CD4-positive, alpha-beta memory T cell (primary cell): ENCODE measurements at places on chromosomes 1 and 21. TPM values are rescaled to one million over a fixed set of nuclear protein-coding genes. Genes with fewer than 3 reads are reported as not detected.

- no peaks in the 10 kb centered on the region for H3K4me1 ChIP-seq
- H3K4me3 ChIP-seq, result no peak overlapping the region
- H3K27me3 ChIP-seq, result no peaks in the 10 kb centered on the region
- DNase-seq, result no peak
- no peak overlapping the region for H3K27ac ChIP-seq
These were observed 18.6 kb upstream of the ANKRD45 start for GRCh38 chr1:173688300-173688699.

DNA sequence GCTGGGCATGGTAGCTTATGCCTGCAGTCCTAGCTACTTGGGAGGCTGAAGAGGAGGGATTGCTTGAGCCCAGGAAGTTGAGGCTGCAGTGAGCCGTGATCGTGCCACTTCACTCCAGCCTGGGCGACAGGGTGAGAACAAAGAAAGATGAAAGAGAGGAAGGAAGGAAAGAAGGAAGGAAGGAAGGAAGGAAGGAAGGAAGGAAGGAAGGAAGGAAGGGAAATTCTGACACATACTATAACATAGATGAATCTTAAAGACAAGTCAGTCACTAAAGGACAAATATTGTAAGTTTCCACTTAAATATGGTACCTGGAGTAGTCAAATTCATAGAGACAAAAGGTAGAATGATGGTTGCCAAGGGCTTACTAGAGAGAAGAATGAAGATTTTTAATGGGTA lies 108.0 kb upstream of the CACHD1 start:
- H3K27me3 ChIP-seq, result no peaks in the 10 kb centered on the region
- no peaks in the 10 kb centered on the region for H3K36me3 ChIP-seq
- no peak overlapping the region for H3K4me3 ChIP-seq
- no peak for DNase-seq
- H3K4me1 ChIP-seq, result no peaks in the 10 kb centered on the region

DNA sequence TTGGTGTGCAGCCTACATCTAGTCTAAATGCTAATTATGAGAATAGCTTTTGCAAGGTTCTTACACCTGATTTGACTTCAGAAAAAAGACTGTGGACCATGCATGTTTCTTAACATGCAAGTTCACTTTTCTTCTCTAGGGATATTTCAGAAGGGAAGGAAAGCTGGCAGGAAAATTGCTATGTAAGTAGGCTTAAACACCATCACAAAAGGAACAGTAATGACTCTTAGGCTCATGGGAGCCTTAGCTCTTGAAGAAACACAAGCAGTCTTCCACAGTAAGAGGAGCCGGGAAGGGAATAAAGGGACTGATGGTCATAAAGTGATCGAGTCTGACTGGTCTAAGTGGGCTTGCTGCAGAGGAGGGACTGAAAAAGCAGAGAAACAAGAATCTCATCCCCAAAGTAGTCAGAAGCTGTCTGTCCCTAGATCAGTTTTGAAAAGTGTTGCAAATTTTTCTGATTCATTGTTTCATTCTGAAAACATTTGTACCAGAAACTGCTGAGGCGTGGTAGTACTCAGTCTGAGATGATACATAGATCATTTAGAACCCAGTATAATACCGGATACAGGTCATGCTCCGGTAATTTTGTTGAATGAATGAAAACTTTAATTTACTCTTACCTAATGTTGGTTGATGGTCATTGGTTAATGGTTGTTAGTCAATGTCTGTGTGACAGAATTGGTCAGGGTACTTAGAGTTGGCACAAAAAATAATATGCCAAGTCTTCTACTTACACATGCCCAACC lies 40.9 kb downstream of the SMYD2 start:
- H3K36me3 ChIP-seq, result peaks cover 9% of the 10 kb centered on the region
- DNase-seq, result no peak
- H3K27me3 ChIP-seq, result no peaks in the 10 kb centered on the region
- no peak overlapping the region for H3K27ac ChIP-seq
- no peak overlapping the region for H3K4me3 ChIP-seq

DNA sequence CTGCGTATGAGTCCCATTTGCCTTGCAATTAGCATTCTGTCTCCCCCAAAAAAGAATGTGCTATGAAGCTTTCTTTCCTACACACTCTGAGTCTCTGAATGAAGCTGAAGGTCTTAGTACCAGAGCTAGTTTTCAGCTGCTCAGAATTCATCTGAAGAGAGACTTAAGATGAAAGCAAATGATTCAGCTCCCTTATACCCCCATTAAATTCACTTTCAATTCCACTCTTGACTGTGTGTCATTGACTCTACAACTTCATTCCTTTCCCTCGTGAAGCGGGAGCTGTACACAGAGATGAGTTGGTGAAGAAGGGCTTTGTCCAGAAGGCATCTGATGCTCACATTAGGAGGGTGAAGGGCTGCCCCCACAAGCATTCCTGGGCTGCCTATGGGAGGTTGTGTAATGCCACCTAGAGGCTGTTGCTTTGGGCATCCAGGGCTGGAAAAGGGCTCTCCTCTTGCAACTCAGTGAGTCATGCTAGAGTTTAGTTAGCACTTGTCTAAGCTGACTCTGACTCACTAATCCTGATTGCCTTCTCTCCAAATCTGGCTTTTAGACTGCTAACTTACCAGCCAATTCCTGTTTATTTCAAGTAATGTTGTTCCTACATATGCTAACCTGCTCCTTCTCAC lies 1.8 kb downstream of the SPRR1B start:
- H3K36me3 ChIP-seq, result no peaks in the 10 kb centered on the region
- H3K4me1 ChIP-seq, result no peaks in the 10 kb centered on the region
- H3K27me3 ChIP-seq, result no peaks in the 10 kb centered on the region
- no peak for DNase-seq

GRCh38 chr1:179038528-179039281 lies 13.0 kb downstream of the FAM20B start:
- H3K27me3 ChIP-seq, result no peaks in the 10 kb centered on the region
- peaks cover 48% of the 10 kb centered on the region for H3K4me1 ChIP-seq
- H3K4me3 ChIP-seq, result no peak overlapping the region
- no peaks in the 10 kb centered on the region for H3K36me3 ChIP-seq

- no peak overlapping the region for H3K4me3 ChIP-seq
- H3K27ac ChIP-seq, result no peak overlapping the region
- no peaks in the 10 kb centered on the region for H3K27me3 ChIP-seq
- no peaks in the 10 kb centered on the region for H3K36me3 ChIP-seq
- H3K4me1 ChIP-seq, result no peaks in the 10 kb centered on the region
- DNase-seq, result no peak
These were observed 375.2 kb downstream of the KCNH1 start for GRCh38 chr1:210758761-210759160.

DNA sequence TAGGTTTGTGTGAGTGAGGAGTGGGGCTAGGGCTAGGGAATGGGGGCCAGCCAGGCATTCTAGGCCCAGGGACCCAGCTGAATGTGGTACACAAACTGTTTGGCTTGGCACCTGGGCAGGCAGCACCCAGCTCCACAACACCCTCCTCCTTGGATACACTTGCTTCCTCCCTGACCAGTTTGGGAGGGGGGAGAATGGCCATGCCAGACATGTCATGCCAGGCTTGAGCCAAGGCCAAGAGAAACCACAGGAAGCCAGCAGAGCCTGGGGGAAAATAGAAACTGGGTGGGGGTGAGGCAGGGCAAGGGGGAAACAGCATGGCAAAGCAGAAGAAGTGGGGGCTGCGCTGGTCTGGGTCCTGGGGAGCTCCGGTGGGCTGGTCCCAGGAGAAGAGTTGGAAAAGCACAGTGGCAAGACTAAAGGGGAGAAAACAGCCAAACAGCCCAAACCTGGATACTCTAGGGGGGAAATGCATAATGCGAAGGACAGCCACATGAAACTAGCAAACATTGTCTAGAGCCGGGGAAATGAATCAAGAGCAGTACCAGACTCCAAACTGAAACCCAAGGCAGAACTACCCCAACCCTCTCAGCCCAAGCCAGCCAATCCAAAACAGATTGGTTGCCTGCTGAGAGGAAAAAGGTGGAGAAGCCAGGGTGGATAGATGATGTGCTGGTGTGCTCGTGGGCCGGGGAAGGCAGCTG lies 47.9 kb downstream of the LGR6 start:
- no peaks in the 10 kb centered on the region for H3K36me3 ChIP-seq
- no peak for DNase-seq
- no peaks in the 10 kb centered on the region for H3K27me3 ChIP-seq

- H3K36me3 ChIP-seq, result peaks cover 20% of the 10 kb centered on the region
- DNase-seq, result no peak
- no peak overlapping the region for H3K27ac ChIP-seq
- H3K27me3 ChIP-seq, result no peaks in the 10 kb centered on the region
- H3K4me1 ChIP-seq, result no peaks in the 10 kb centered on the region
These were observed 17.5 kb upstream of the NKAIN1 start for GRCh38 chr1:31257213-31257612.

- H3K36me3 ChIP-seq, result no peaks in the 10 kb centered on the region
- no peaks in the 10 kb centered on the region for H3K27me3 ChIP-seq
These were observed 101.4 kb upstream of the OLFM3 start for GRCh38 chr1:102098081-102098480.

GRCh38 chr1:30511106-30511505 lies 212.3 kb downstream of the MATN1 start:
- no peak for DNase-seq
- no peaks in the 10 kb centered on the region for H3K27me3 ChIP-seq
- no peak overlapping the region for H3K27ac ChIP-seq
- no peak overlapping the region for H3K4me3 ChIP-seq

DNA sequence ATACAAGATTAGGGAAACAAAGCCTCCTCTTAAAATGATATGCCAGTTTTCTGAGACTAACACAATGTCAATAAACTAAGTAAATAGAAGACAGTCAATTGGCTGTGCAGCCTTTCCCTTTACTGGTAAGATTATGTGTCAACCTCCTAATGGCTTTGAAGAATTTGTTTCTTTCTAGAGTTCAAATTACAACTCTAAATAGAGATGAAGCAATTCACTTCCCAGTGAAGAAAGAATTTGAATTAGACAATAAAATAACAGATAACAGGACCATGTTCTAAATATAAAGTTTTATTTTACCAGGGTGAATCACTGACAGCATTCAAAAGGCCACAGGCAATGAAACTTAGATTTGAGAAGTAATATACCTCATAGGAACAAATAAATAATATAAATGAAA lies 680.3 kb downstream of the PLA2G4A start:
- no peak for DNase-seq
- no peaks in the 10 kb centered on the region for H3K27me3 ChIP-seq
- no peaks in the 10 kb centered on the region for H3K36me3 ChIP-seq
- no peaks in the 10 kb centered on the region for H3K4me1 ChIP-seq
- no peak overlapping the region for H3K4me3 ChIP-seq

GRCh38 chr21:21929789-21930188 lies 931.6 kb downstream of the NCAM2 start:
- no peaks in the 10 kb centered on the region for H3K27me3 ChIP-seq
- H3K27ac ChIP-seq, result no peak overlapping the region
- H3K4me1 ChIP-seq, result no peaks in the 10 kb centered on the region
- no peaks in the 10 kb centered on the region for H3K36me3 ChIP-seq
- H3K4me3 ChIP-seq, result no peak overlapping the region

GRCh38 chr1:156129687-156130577 lies 15.4 kb downstream of the LMNA start:
- H3K4me3 ChIP-seq, result no peak overlapping the region
- no peaks in the 10 kb centered on the region for H3K27me3 ChIP-seq
- no peak overlapping the region for H3K27ac ChIP-seq
- peaks cover 13% of the 10 kb centered on the region for H3K36me3 ChIP-seq
- H3K4me1 ChIP-seq, result peaks cover 51% of the 10 kb centered on the region

DNA sequence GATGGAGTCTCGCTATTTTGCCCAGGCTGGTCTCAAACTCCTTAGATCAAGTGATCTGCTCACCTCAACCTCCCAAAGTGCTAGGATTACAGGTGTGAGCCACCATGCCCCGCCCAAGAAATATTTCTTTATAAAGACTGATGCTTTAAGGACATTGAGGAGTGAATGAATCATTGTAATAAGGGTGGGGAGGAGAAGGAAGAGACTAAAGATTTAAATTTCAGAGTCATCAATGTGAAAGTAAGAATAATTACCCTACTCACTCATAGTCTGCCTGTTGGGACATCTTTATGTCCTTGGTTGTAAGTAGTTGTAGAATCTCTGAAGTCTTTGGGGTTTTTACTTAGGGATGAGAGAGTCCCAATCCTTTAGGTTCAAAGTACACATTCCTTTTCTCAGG lies 7.3 kb downstream of the KDM1A start:
- no peaks in the 10 kb centered on the region for H3K27me3 ChIP-seq
- no peaks in the 10 kb centered on the region for H3K36me3 ChIP-seq
- H3K27ac ChIP-seq, result no peak overlapping the region
- H3K4me3 ChIP-seq, result no peak overlapping the region

- H3K27me3 ChIP-seq, result no peaks in the 10 kb centered on the region
- no peaks in the 10 kb centered on the region for H3K4me1 ChIP-seq
- no peak overlapping the region for H3K4me3 ChIP-seq
These were observed 7.5 kb downstream of the ELF3 start for GRCh38 chr1:202017749-202018467.

- H3K27ac ChIP-seq, result no peak overlapping the region
- H3K36me3 ChIP-seq, result no peaks in the 10 kb centered on the region
- no peak overlapping the region for H3K4me3 ChIP-seq
- no peak for DNase-seq
- no peaks in the 10 kb centered on the region for H3K4me1 ChIP-seq
- no peaks in the 10 kb centered on the region for H3K27me3 ChIP-seq
These were observed 134.2 kb upstream of the TNFSF4 start for GRCh38 chr1:173341307-173341706.

DNA sequence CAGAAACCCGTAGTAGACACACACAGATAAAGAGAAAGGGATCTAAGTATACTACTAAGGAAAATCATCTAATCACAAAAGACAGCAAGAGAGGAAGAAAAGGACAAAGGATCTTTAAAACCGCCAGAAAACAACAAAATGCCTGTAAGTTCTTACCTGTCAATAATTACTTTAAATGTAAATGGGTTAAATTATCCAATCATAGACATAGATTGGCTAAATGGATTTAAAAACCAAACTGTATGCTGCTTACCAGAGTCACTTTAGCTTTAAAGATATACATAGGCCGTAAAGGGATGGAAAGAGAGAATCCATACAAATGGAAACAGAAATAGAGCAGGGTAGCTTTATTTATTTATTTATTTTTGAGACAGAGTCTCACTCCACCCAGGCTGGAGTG lies 44.0 kb downstream of the FLVCR1 start:
- no peak overlapping the region for H3K27ac ChIP-seq
- no peak overlapping the region for H3K4me3 ChIP-seq
- no peaks in the 10 kb centered on the region for H3K36me3 ChIP-seq
- H3K27me3 ChIP-seq, result no peaks in the 10 kb centered on the region

- H3K4me3 ChIP-seq, result no peak overlapping the region
- no peak overlapping the region for H3K27ac ChIP-seq
These were observed 54.5 kb downstream of the TBCE start for GRCh38 chr1:235421751-235422150.

The HORMAD1 gene
- total RNA-seq, result not detected

The ITLN2 gene
- total RNA-seq, result not detected
